ENCODE measurements at places on chromosomes 2 and 18.

DNA sequence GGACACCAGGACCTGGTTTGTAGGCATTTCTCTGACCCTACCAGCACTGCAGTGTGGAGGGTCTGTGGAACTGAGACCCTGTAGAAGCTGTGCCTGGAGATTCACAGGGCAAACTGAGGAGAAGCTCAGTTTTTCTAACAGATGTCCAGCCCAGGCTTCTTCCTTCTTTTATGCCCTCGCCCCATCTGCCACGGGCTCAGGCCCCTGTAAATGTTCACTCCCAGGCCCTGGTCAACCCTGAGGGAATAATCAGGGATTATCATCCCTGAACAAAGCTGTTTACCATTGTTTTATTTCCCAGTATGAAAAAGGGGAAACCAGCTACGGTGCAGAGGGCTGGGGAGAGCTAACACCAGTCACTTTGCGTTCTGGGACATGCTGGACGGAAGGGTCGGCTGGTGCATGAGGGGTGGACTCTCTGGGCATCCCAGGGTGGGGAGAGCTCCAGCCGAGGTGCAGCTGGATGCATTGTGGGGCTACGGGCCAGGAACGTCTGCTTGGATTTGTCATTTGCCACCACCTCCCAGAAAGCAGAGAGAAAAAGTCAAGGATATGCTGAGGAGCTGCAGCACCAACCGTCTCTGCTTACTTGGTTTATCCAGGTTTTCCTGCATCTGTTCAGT, 183.8 kb downstream of the TFCP2L1 start:
- no peak for DNase-seq

- DNase-seq: no peak
These were observed 106.1 kb downstream of the MYO1B start for GRCh38 chr2:191351298-191351697.

- no peak for DNase-seq
These were observed 73.5 kb upstream of the SERTAD2 start for GRCh38 chr2:64727013-64727767.

- DNase-seq: no peak
These were observed 33.6 kb upstream of the ROCK2 start for GRCh38 chr2:11377928-11378545.

DNA sequence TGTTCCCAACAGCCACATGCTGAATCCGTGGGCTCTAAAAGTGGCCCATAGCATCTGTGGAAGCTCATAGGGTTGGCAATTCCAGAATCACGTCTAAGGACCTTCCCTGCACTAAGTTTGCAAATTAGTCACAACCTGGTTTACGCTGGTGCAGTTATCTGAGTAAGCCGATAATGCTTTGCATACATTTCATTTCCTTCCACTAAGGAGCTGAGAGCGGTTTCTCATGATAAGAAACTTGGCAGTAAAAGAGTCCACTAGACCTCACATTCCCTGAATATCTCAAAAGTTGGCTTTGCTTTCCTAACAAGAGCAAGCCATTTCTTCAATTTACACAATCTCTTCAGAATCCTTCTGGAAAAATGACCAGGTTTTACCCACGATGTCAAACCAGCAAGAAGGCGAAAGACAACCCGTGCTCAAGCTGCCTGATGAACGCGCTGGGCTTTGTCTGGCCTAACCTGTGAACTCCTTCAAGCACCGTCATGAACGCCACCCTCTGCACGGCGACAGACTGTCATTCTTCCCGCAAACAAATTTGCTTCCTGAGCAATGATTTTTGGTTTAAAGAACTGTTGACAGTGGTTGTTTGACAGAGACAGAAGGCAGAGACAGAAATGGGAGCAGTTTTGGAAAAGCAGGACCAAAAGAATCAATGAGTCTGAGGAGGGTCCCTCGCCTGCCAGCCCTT, 73.0 kb upstream of the COPS8 start:
- DNase-seq: no peak

- DNase-seq: no peak
These were observed 111.5 kb upstream of the THSD7B start for GRCh38 chr2:136653861-136654260.

DNA sequence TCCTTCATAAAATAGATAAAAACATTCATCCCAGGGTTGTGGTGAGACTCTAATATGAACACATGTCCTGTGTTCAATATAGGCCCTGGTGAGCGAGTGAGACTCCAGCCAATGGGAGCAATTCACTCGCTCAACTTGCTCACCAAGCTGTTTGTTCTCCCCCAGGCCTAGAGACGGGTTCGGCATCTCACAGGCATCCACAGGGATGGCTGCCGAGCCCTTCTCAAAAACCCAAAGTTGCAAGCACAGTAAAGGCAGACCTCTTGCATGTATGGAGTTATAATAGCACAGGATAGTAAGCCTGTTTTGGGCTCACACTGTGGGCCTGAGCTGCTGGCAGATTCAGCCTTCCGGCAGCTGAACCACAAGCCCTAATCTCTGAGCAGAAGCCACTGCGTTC, 15.7 kb downstream of the PARD6G start:
- no peak for DNase-seq

DNA sequence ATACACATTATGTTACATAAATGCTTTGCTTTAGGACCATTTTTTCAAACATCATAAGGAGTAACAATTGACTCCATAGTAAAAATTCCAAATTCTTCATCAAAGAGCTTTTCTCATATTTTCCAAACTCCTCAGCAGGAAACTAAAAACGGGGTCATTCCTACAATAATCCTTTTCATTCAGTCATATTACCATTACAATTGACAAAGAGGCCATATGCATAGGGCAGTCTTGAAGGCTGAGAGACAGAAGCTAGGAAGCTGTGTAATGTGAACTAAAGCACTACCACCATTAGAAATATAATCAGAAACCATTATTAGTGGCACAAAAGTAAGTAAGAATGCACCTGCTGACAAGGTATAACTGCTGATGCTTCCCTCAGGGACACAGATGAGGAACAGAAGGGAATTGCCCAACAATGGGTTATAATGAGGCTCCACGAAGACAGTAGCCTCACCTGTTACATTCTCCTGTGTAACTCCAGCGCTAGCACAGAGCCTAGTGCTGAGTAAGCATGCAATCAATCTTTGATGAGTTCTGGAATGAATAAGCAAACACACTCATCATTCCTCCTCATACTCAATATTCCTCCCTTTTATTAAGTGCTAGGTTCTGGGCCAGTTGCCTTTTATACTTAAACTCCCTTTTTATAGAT, 942.3 kb downstream of the CPS1 start:
- no peak for DNase-seq

DNA sequence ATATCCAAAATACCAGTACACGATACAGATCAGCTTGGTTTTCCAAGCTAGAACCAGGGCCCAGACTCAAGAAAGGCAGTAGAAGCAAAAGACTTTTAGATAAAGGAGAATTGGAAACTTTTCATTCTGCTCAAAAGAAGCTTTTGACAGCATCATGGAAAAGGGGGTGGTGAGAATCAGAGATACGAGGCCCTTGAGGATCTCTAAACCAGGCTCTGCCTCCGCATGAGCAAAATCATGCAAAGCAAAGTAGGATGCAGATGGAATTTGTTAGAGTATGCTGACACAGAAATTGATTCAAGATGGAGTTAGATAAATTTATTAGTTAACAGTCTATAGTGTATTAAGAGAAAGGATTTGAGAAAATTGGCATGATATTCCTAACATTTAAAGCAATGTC, 39.8 kb downstream of the FAM98A start:
- no peak for DNase-seq

Measured in H9 (cell line).